ENCODE measurements at places on chromosomes 16 and 17. TPM values are rescaled to one million over a fixed set of nuclear protein-coding genes. Genes with fewer than 3 reads are reported as not detected.

Gene CNOT1
- total RNA-seq, result 162 TPM

Gene NTN1
- 0.26 TPM for total RNA-seq

Gene GNAO1
- total RNA-seq, result 0.17 TPM

Gene GAS2L2
- 0.07 TPM for total RNA-seq

Gene NAA60
- total RNA-seq, result 16.6 TPM

Gene FBXL16
- total RNA-seq, result 0.13 TPM

Gene KRTAP1-1
- not detected for total RNA-seq

Gene ARL5C
- not detected for total RNA-seq

Gene ZG16
- not detected for total RNA-seq

Gene SPEM2
- total RNA-seq, result not detected

Gene TMEM238L
- total RNA-seq, result not detected

Gene GNGT2
- not detected for total RNA-seq

Gene TBC1D3I
- 0.07 TPM for total RNA-seq

Gene CAPN15
- total RNA-seq, result 28.5 TPM

Gene ABCA8
- 198 TPM for total RNA-seq

Gene PGAP3
- 14.9 TPM for total RNA-seq

Gene CIAPIN1
- total RNA-seq, result 34.0 TPM

Gene SMIM36
- not detected for total RNA-seq

Gene GRIN2A
- total RNA-seq, result 0.26 TPM

Gene COX6A2
- not detected for total RNA-seq

Measured in smooth muscle cell of the pulmonary artery (primary cell).